ENCODE measurements at places on chromosomes 6 and 20.

DNA sequence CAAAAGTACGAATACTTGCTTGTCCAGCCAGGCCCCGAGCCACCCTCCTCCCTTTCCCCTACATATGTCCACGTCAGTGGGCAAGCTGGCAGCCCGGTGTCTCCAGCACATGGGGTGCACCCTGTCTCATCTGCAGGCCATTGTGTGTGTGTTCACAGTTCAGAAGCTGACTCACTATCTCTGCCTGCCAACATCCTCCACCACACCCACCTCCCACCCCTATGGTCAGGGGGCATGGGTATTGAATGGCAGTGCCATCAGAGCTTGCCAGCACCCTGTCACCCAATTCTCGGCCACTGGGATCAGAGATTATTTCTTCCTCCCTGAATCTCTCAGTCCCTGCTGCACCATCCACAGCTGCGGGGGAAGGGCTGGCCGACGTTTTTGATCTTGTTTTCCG lies 195.7 kb downstream of the FARS2 start:
- no peak for DNase-seq

- no peak for DNase-seq
Measured at GRCh38 chr6:15498640-15499039, 164.2 kb downstream of the DTNBP1 start.

GRCh38 chr6:38133932-38134703 lies 314.6 kb downstream of the ZFAND3 start:
- DNase-seq = no peak

DNA sequence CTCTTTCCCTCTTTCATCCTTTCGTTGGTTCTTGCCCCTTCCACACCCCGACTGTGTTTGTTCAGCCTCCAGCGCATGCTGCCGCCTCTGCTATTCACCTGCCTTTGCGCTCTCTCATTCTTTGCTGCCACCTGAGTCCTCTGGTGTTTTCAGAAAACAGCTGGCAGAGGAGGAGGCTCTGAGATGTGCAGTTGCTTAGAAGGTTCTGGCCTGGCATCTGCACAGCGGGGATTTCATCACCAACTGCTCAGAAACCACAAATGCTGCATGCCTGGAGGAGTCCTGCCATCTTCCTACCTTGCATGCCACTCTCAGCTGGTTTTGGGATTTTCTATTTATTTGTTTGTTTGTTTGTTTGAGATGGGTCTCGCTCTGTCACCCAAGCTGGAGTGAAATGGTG lies 39.2 kb upstream of the CLDN20 start:
- DNase-seq = no peak
